ENCODE measurements at places on chromosomes 6 and 20.

GRCh38 chr6:114288701-114289495 is 53.9 kb downstream of the HS3ST5 start:
- no peak for DNase-seq

DNA sequence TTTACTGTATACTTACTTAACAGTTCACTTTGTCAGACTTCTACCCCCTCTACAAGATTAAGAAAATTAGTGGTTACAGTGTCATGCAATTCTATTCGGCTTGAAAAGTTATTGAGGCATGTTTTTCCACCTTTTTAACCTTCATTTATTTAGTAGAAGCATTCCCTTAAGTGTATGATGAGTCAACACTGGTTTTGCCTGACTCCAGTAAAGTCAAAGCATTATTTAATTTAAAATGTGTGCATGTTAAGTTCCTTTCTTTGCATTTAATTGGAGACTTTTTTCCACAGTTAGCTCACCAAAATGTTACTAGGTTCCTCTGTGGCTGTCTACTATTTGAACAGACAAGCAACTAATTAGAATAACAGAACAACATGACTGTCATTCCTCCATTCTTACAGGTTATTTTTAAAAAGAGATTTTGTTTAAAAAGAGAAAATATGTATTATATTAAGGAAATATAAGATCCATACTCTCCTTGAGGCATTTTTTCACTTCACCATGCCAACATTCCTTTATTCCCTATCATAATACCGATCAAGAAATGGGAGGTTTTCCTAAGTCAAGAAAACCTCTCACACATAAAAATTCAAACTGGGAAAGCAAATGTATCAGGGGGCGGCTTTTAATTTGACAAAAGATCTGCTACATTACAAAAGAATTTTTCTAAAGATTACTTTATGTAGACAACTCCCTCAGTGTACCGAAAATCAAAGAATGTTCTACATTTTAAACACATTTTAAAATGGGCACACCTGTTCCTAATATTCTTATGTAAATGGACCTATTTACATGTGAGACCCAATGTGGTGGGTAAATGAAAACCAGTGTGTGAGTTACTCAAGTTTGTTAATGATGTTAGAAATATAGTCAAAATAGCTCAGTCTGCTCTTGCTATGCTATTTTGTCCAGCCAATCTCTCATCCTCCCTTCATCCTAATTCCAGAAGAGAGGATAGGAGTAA is 361.2 kb downstream of the UTRN start:
- no peak for DNase-seq

- DNase-seq, result no peak
These were observed 156.7 kb upstream of the PMEPA1 start for GRCh38 chr20:57866250-57867106.

DNA sequence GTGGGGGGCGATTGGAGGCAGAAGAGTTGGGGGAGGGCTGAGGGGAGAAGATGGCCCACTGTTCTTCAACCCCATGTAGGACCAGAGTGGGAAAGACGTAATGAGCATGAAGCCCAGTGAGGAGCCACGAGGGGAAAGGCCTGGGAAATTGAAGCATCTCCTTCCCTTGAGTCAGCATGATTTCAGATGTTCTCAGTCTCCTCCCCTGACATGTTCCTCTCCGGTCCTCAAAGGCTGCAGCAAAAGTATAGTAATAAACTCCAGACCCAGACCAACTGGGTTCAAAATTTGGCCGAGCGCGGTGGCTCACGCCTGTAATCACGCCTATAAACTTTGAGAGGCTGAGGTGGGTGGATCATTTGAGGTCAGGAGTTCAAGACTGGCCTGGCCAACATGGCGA is 1.9 kb upstream of the NFKBIE start:
- no peak for DNase-seq

GRCh38 chr6:124036384-124036783 is 232.7 kb downstream of the NKAIN2 start:
- DNase-seq, result no peak

DNA sequence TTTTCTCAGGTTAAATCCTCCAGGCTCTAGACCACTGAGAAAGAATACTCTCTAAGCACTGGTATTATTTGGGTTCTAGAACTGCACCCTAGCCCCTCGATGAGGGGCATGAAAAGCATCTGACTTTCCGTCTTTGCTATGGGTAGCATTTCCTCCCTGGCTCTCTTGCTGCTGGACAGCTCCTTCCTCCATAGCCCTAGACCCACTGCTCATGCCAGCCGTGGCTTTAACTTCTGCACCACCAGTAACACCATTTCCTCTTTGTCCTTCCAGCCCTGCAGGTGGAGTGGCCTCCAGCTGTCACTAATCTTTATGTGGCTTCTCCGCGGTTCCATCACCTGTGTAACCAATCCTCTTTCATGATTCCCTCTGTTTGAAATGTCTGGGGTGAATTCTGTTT is 194.9 kb downstream of the SCP2D1 start:
- DNase-seq, result no peak

GRCh38 chr6:52849137-52849536 is 8.5 kb upstream of the GSTA5 start:
- no peak for DNase-seq

- no peak for DNase-seq
These were observed 292.7 kb downstream of the ZFAND3 start for GRCh38 chr6:38112181-38112580.

DNA sequence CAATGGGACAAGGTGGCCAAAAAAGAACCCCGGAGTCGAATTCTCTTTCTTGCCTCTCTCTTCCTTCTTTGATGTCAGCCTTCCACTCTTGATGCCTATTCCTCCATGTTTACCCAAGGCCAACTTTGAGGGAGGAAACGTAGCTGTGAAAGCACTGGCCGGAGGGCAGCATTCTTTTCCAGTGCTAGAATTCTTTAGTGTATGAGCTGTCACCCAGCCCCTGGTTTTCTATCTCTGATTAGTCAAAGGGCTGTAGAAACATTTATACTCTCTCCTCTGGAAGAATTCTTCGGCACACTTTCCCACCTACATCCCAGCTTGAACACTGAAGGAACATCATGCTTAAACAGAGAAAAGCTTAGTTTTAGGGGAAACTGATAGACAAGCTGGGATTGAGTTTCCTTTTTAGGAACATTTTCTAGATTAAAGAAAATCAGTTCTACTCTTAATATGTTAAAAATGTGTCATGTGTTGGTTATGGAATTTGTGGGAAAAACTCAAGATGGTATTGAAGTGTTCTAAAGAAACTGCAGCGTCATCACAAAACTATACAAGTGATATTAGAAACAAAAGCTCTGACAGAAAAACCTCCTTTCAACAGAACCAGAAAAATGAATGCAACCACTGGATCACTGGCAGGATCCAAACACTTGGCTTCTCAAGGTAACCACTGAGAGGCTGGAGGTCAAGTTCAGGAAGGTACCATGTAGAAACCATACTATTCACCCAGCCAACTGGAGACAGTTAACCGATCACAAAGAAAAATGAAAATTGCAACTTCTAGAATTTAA is 20.7 kb upstream of the UTRN start:
- DNase-seq, result no peak

DNA sequence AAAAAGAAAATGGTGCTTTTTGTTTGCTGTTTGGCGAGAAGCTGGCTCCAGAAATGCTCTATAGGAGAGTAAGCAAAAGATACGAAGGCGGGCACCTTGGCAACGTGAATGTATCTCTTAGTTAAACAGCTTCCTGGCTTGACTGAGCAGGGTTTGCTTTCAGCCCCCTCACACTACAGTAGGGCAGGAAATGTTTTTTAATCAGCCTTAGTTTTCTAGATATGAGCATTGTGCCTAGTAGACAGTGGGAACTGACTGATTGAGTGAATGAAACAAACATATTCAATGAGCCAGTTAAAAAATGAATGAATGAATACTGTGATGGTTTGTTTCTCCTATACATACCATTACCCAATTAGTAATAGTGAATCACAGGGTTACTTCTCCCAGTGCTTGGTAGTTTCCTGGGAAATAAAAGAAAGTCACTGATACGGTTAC is 19.9 kb downstream of the CAP2 start:
- DNase-seq, result no peak

Data from NCI-H2107 (cell line).